ENCODE measurements at places on chromosomes 5 and 9.

DNA sequence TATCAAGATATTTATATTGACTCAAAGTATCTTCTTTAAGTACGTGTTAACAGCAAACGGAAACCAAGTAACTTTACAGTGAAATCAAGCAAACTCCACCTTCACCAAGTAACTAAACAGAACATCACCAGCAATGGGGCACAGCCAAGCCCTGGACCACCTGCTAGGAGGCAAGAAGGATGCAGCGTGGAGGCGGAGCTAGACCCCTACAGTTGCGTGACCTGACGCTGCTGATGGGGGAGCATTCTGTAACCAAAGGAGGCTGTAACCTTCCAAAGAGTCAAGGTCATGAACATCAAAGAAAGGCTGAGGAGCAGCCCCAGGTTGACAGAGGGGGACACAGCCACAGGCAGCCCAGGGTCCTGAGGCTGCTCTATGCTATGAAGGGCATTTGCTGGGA lies 6.1 kb downstream of the VAV2 start:
- DNase-seq = no peak

- no peak for DNase-seq
Observed at GRCh38 chr5:16245249-16245648, 65.7 kb upstream of the MARCHF11 start.

DNA sequence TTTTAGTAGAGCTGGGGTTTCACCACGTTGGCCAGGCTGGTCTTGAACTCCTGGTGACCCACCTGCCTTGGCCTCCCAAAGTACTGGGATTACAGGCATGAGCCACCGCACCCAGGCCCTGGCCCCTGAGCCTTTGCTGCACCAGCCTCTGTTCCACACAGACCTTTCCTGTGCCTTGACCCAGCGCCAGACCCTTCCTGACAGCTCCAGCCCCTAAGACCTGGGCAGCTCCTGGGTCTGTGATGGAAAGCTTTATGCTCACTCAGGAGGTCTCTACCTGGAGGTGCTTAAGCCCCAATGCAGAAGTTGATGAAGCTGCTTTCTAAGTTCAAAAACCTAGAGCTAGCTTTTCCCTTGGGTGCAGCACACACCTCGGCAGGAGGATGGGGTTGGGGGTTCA lies 58.8 kb upstream of the NEK6 start:
- DNase-seq = no peak

GRCh38 chr9:125867751-125868415 lies 120.7 kb downstream of the PBX3 start:
- DNase-seq = no peak

GRCh38 chr9:122239722-122240121 lies 11.0 kb upstream of the LHX6 start:
- no peak for DNase-seq

DNA sequence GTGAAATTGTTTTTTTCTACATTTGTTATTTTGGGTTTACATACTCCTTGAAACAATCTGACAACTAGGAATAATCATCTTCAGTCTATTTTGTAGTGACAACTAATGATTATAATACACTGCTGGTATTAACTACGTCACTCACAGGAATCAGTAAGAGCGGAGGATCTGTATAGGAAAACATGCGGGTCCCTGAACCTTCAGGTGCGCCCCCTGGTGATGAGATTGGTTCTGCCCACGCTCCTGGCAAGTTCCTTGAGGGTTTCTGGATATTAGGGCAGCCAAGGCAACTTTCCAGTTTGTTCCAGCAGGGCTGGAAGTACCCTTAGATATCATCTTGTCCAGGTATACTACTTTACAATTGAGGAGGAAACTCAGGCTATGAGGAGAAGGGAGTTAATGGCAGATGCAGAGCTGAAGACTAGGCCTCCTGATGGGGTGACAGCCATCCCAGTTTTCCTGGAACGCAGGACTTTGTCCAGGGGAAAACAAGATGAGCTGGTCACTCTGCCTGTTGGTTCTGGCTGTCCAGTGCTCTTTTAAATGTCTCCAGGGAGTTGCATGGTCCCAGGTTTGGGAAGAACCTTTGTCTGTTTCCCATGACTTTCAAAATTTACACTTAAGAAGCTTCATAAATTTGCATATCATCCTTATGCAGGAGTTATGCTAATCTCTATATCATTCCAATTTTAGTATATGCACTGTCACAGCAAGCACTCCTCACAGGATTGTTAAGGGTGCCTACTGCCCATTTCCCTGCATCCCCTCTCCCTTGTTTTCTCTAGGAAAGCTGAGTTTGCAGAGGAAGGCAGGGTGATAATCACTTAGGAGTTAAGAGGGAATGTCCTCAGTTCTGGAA lies 14.9 kb upstream of the WNT8A start:
- DNase-seq = peak; percentile 69

GRCh38 chr9:91006046-91006445 lies 204.4 kb downstream of the SYK start:
- no peak for DNase-seq

All from stimulated activated CD4-positive, alpha-beta T cell treated with anti-CD3 and anti-CD28 coated beads, Interleukin-4, amount 100 ng/mL, for 4 hours (primary cell).